NCI-H2081 treated with DMSO at 0.1 percent for 48 hours (cell line): ENCODE measurements at places on chromosomes 7 and 10.

GRCh38 chr10:45302573-45302972 lies 12.8 kb downstream of the OR13A1 start:
- no peak for DNase-seq

GRCh38 chr10:79385392-79385795 lies 38.1 kb downstream of the PPIF start:
- no peak for DNase-seq

DNA sequence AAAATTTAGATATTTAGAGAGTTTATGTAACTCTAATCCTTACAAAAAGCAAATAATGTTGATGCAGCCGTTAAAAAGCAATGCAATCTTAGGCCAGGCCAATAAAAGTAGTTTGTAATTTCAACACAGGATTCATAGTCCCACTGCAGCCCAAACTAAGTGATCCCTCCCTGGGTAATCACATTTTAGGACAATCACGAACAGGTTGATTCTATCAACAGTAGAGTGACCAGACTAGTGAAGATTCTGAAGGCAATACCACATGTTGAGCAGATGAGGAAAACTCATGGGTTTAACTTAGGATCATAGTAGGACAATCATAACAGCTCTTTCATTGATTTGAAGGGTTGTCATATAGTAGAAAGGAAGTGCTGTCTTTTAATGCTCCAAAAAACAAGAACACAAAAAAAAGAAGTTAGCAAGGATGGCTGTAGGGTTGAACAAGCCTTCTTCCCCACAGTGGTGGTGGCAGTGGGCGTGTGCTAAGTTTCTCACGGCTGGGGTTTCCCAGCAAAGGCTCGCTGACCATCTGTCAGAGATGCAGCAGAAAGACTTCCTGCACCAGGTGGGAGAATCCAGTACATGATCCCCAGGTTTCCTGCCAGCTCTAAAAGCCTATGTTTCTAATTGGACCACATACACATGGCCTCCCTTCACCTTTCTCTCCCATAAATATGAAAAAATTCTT lies 212.2 kb downstream of the CHRM2 start:
- DNase-seq, result no peak

DNA sequence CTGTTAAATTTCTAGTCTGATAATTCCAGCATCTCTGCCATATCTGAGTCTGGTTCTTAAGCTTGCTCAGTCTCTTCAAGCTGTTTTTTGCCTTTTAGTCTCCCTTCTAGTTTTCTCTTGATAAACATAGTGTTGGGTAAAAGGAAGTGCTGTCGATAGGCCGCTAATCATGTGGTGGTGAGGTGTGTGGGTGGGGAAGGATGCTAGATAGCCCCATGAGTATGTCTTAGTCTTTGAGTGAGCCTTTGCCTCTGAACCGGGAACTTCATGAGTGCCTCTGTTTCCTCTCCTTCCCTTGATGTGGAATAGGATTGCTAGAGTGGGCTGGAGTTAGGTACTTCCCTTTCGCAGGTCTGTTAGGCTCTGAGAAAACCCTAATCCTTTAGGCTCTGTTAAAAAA lies 441.8 kb downstream of the INHBA start:
- no peak for DNase-seq
